GM23248 (cell line): ENCODE measurements at places on chromosomes 7 and 10.

GRCh38 chr7:102918845-102919244, 6.0 kb downstream of the LRRC17 start:
- DNase-seq: no peak

DNA sequence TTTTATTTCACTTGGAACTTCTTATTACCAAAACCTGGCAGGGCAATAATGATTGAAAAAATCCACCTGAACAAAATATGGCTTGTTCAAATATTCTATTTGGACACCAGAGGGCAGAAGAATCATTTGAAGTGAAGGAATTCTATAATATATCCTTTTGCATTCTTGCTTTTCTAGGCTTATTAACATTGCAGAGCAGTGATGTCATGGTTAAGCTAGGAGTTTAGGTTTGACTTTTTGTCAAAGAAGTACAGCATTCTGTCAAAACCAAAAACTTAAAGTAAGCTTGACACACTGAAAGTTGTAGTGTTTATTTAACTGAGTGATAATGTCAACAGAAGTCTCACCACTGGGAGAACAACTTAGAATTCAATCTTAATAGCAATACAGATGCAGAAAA, 156.0 kb downstream of the SEMA3D start:
- DNase-seq: peak; percentile 80

GRCh38 chr7:92612501-92612900, 22.3 kb upstream of the FAM133B start:
- DNase-seq: peak; percentile 75

GRCh38 chr10:127911218-127911866, 4.4 kb downstream of the PTPRE start:
- no peak for DNase-seq

- DNase-seq: no peak
Observed at GRCh38 chr7:136399385-136399784, 422.2 kb upstream of the MTPN start.

DNA sequence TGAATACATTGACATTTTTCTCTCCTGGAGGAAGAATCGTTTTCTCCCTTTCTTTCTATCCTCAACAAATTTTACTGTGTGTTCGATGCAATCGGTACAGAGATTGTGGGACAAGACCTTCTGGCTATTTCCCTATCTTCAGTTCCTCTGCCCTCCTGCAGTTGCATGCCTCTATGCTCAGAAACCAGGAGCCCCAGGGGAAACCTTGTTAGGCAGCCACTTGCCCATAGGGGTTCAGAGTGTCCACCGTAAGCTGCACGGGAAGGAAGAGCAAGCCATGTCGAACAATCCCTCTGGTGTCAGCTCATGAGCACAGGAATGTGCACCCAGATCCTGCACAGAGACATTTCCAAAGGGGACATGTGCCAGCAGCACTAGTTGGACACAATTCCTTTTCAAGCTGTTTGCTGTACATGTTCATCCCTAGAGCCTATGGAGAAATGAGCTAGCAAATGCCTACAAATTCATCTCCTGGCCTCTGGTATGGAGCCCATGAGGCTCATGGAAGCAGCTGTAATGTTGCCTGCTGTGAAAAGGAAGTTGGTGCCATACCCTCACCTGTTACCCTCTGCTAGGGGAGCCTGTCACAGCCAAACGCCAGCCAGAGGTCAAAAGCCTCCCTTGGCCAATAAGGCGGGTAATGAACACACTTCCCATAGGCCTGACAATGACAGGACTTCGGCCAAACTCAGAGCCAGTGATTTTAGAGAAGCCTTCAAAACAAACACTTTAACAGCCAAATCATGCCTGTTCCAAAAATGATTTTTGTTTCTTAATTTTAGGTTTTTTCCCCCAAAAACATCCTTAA, 35.9 kb upstream of the ASAH2 start:
- DNase-seq: no peak

DNA sequence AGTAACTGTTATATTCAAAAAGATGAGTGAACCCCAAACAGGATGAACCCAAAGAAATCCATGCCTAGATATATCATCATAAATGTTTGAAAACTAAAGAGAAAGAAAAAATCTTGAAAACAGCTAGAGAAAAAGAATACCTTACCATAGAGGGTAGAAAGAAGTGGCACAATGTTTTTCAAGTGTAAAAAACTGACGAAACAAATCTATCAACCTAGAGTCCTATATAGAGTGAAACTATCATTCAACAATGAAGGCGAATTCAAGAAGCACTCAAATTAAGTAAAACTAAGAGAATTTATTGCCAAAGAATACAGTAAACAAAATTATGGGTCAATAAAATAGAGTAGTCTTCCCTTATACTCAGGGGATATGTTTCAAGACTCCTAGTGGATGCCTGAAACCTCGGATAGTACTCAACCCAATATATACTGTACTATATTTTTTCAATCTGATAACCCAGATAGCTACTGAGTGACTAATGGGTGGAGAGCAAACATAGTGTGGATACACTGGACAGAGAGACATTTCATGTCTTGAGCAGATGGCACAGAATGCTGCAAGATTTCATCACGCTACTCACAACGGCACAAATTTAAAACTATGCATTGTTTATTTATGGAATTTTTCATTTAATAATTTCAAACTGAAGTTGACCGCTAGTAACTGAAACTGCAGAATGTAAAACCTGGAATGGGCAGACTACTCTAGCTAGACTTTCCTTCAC, 52.6 kb upstream of the TMEM106B start:
- DNase-seq: no peak

DNA sequence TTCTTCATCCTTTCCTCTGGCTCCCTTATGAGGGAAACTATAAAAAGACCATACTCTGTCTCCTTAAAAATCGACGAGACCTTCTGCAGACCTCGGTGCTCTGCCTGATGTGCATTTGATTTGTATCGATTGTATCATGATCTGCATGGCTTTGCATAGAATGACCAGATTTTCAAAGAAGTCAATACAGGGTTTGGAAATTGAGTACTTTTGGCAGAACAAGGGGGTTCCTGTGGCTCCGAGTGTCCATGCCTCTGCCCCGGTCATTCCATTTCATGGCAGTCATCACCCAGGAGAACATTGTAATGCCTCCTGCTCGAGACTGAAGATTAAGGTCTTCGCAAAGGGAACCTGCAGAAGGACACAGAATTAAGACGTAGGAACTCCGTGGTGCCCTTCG, 685 bp downstream of the CASP2 start:
- peak; percentile 70 for DNase-seq
